ENCODE measurements at places on chromosomes 12 and 14.

DNA sequence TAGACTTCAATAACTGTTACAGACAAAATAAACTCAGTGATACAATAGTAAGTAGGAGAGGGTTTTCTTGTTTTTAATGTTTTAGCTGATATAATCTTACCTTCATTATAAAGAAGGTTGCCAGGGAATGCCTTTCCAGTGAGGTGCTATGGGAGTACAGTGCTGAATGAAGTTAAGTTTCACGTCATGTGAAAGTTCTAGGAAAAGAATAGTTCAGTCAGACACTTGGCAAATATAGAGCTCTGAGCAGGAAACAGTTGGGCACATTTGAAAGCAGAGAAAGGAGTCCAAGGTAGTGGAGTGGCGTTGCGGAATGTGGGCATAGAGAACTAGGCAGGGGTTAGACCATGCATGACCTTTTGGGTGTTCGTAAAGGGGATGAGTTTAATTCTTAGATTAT is 88.6 kb upstream of the DCN start:
- DNase-seq: no peak

DNA sequence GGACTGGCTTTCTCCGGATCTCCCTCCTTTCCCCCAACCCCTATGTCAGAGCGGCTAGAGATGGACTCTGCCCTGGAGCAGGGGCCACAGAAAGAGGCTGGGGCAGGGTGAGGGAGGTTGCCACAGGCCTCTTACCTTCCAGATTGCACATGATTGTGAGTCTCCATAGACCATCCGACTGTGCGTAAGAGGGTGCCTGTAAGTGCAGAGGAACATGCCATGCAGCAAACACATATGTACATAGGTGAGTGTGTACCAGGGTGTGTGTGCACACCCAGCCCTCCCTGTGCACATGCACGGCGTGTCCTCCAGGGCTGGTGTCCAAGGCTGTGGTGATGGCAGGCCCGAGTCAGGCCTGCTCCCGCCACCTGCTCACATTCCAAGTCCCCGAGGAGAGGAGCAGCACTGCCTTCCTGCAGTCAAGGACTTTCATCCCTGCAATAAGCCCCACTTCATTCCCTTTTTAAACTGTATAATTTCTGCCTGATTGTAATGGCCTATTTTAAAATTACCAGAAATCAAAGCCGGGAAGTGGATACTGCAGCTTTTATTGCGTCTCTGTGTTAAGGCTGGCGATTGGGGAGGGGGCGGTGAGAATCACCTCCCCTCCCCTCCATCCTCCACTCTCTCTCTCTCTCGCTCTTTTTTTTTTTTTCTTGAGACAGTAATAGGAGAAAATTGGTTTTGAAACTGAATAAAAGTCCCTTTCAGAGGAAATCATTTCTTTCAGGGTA is 28.5 kb downstream of the FAM222A start:
- DNase-seq: no peak

DNA sequence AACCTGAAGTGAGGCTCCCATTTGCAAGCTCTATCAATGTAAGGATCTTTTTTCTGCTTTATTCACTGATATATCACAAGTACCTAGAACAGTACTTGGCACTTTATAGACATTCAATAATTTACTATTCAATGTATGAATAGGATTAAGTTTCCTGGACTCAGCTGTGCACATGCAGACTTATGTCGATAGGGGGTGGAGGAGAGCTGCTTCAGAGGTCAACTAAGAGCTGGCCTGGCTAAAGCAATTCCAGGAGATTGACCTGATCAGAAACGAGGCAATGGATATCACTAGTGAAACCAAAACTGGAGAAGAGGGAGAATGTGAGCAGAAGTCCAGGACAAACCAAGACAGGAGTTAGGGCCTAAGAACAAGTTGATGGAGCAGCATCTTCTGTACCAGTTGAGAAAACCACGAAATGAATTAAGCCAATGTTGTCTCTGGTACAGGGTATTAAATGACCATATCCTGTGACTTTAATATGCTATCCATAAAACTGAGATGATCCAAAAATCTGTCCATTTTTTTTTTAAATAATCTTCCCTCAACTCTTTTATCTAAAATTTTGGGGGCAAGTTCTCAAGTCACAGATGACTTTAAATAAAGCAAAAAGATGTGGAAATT is 169.2 kb downstream of the PIK3C2G start:
- peak; percentile 21 for DNase-seq

- DNase-seq: no peak
Measured at GRCh38 chr14:102362084-102362483, 606 bp downstream of the CINP start.

DNA sequence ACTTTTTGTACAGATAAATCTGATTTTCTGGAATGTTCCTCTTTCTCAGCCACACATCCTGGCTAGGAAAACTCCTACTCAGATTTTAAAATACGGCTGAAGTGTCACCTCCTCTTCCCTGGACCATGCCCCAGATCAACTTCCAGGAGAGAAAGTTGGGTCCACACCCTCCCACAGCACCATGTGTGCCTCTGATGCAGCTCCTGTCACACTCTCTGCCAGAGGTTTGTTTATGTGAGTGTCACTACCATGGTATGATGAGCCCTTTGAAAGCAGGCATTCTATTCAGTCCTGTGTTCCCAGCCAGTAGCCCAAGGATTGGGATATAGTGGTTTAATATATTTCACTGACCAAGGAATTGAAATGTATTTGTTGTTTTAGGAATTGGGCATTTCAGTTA is 287.2 kb upstream of the ATP2B1 start:
- DNase-seq: no peak

DNA sequence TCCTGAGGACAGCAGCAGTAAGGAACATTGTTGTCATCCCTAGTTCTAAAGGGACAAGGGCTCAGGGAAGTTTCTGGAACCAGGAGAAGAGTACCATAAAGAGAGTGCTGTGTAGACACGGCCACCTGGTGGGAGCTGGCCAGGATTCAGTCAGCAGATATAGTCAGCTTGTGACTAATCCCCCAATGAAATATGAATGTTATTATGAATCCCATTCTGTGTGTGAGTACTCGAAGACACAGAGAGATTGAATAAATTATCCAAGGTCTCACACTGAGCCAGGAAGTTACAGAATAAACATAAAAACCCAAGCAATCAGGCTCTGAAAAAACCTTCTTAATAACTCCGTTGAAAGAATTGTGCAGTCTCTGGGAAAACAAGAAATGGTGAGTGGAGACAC is 1359.5 kb downstream of the AACS start:
- DNase-seq: no peak

GRCh38 chr12:10128687-10129086 is 1.3 kb downstream of the CLEC7A start:
- no peak for DNase-seq

DNA sequence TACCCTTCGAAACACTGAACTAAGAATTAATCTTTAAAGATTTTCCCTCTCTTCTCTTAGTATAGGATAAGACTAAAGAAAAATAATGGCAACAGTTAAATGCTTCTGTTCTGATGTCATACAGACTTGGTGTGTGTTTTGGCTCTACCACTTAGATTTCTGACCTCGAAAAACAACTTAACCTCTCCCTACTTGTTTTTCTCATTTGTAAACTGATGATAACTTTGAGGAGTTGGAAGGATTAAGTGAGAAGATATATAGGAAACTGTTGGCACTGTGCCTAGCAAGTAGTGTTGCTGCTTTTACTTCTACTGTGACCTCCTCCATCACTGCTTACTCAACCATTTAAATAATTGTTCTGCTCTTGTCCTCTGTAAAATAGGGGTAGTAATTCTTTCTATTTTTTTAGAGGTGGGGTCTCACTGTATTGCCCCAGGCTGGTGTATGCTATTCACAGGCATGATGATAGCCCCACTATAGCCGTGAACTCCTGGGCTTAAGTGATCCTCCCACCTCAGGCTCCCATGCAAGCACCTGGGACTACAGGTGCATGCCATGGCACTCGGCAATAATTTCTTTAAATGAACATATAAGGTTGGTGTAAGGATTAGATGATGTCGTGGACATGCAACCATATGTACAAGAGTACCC is 22.4 kb downstream of the PALS1 start:
- DNase-seq: no peak

- DNase-seq: no peak
Measured at GRCh38 chr12:108240027-108240785, 98.9 kb downstream of the CMKLR1 start.

DNA sequence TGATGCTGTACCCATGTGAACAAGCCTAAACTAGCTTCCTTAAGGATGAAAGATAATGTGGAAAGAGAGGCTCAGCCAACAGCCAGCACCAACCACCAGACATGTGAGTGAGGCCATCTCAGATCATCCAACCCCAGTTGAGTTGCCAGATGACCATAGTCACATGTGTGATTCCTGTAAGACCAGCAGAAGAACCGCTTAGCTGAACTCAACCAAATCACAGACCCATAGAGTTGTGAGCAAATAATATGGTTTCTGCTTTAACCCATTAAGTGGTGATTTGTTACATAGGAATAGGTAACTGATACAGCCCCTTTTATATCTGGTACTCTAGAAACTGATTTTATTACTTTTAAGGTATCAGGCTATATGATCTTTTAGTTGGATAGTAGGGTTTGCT is 17.6 kb upstream of the ELK3 start:
- DNase-seq: no peak

- DNase-seq: no peak
Measured at GRCh38 chr14:102498678-102499265, 10.8 kb downstream of the ANKRD9 start.

GRCh38 chr12:100724071-100724470 is 70.5 kb upstream of the ANO4 start:
- no peak for DNase-seq

DNA sequence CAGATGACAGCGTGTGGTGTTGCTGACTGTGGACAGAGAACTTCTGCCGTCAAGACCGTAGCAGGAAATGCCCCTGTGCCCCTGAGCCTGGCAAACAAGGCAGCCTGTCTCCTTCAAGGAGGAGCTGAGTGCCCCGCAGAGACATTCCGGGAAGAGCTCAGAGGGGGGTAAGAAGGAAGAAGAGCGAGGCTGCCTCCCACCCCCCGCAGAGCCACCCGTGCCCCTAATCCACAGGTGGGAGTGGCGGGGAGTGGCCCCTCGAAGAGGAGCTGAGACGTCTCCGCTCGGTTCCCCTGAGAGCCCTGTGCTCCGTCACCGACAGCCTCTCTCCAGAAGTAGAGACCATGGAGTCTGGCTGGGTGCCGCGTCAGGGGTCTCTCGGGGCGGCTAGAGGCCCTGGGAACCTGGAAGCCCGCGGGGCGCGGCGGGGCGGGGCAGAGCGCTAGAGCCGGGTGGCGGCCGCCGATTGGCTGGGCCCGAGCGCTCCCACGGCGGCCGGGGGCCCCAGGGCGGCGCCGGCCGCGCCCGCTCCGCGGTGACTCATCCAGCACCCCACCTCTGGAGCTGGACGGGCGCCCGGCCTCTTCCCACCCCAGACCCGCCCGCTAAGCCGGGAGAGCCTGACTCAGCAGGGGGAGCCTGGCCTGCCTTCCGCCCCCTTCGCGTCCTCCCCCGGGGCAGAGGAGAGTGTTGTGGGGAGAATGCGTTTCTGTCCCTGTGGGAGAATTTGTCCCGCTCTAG is 25.2 kb upstream of the KRT78 start:
- peak; percentile 28 for DNase-seq

GRCh38 chr12:3084742-3085141 is 7.6 kb downstream of the TSPAN9 start:
- no peak for DNase-seq

DNA sequence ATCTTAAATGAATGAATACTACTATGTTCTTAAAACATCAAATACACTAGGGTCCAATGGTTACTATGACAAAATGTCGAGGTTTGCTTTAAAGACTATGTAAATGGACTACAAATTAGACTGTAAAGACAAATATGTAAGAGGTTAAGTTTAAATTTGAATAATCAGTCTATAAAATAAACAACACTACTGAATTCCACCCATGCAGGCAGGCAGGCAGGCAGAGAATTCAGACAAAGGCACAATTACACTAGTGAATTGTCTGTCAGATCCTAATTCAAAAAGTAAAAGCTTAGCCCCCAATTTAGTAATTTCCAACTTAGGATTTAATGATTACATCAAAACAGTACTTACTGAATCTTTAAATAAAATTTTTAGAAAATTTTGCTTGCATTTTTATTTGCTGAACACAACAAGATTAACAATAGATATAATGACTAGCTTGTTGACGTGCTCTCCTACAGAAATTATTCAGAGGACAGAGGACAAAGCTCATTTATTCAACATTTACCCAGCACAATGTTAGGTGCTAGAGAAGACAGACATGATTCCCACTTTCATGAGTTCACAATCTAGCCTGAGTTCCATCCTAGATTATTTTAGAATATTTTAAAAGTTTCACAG is 97.4 kb downstream of the CDK17 start:
- DNase-seq: no peak

GRCh38 chr12:10847744-10848143 is 1.5 kb downstream of the PRR4 start:
- DNase-seq: no peak

- no peak for DNase-seq
Measured at GRCh38 chr12:42798811-42799438, 209.4 kb upstream of the PRICKLE1 start.

GRCh38 chr14:96938946-96939345 is 141.8 kb downstream of the VRK1 start:
- no peak for DNase-seq

DNA sequence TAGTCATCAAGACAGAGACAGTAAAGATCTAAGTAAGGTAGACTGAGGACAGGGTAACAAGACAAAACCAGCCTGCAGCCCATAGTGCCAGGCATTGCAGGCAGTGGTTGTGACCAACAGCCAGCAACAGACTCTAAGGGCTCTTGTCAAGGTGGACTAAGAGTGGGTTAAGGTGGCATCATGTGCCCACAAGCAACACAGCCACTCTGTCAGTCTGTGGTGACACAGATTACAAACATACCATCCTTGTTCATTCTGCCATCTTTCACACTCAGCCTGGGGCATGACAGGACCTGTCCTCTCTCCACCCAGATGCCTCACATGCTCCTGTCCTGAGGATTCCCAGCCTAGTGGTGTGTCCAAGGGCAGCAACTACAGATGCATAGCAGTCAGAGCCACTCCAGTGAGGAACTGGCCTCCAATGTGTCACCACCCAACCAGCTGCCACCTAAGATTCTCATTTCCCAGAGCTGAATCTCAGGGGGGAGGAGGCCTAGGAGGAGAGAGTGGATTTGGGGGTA is 28.3 kb downstream of the VDR start:
- DNase-seq: no peak

GRCh38 chr14:95876761-95877538 is at the start of gene TUNAR:
TUNAR (plus strand) TSS chr14:95876832.
- DNase-seq: no peak

- no peak for DNase-seq
Measured at GRCh38 chr12:61870658-61871484, 389.3 kb upstream of the USP15 start.

- no peak for DNase-seq
Measured at GRCh38 chr12:84702001-84702400, 210.6 kb downstream of the SLC6A15 start.

Measured in NCI-H2081 treated with DMSO at 0.1 percent for 48 hours (cell line).